CD4-positive, alpha-beta T cell treated with Interferon alpha-2 for 1 hour (primary cell): ENCODE measurements at places on chromosomes 2 and 18.

DNA sequence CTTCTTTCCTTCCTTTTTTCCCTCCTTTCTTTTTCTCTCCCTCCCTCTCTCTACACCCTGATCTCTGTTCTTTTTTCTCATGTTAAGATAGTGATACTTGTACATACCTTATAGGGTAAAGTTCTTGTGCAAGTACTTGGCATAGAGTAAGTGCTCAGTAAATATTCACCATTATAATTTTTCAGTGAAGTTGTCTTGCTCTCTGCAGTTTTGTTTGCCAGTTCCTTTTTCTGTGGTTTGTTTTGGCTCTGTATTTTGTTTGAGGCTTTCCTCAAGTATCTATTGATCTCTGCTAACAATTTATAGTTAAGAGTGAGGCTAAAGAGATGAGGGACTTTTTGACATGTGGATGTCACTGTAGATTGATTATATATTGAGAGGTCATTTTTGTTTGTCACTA is 48.0 kb downstream of the MTX2 start:
- no peak for DNase-seq

- no peak for DNase-seq
These were observed 15.9 kb downstream of the SERPINE2 start for GRCh38 chr2:224023188-224023587.

GRCh38 chr2:12119841-12120240 is 373.4 kb downstream of the LPIN1 start:
- no peak for DNase-seq

DNA sequence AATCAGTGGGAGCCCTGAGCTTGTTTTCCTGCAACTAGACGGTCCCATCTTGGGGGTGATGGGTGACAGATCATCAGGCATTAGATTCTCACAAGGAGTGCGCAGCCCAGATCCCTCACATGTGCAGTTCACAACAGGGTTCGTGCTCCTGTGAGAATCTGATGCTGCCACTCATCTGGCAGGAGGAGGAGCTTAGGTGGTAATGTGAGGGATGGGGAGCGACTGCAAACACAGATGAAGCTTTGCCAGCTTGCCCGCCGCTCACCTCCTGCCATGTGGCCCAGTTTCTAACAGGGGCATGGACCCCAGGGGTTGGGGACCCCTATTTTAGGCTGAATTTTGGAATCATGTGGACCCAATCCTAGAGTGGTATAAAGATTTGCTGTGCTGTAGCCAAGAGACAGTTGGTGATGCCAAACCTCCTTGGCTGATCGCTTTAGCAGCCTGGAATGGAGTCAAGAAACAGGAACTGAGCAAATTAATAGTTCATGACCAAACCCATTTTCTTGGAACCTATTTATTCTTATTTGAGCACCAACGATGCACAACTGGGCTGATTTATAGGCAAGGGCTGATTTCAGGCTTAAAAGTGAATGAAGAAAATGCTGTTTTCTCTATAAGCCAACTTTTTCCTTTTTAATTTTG is 25.7 kb downstream of the LPIN1 start:
- no peak for DNase-seq

- no peak for DNase-seq
These were observed 105.8 kb downstream of the GALNT14 start for GRCh38 chr2:31032475-31032874.

GRCh38 chr18:44051026-44051425 is 629.7 kb upstream of the SETBP1 start:
- DNase-seq = no peak

DNA sequence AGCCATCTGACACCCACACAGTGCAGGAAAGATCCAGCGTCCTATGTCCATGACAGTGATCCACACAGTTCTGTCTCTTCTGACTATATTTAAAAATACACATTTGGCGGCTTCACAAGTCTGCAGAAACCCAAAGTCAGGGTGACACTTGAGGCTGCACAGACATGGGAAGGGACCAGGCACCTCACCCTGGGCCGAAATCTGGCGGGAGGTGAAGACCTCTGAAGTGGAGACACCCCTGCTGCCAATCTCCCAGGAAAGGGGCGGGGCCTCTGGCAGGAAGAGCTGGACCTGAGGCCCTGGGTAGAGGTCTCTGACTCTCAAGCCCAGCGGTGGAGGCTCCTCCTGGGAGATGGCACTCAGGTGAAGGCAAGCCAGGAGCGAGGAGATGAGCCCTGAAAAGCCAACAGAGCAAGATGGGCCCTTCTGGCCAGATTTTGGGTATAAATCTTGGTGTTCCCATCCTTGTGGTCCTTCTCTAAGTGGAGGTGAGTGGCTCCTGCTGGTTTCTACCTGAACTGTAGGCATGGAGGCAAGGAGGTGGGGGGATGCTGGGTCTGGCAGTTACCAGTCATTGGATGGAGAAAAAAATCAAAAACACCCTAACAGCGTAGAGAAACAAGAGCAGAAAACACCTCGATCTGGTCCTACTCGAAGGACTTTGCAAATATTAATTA is 248.4 kb downstream of the HDAC4 start:
- DNase-seq = no peak

DNA sequence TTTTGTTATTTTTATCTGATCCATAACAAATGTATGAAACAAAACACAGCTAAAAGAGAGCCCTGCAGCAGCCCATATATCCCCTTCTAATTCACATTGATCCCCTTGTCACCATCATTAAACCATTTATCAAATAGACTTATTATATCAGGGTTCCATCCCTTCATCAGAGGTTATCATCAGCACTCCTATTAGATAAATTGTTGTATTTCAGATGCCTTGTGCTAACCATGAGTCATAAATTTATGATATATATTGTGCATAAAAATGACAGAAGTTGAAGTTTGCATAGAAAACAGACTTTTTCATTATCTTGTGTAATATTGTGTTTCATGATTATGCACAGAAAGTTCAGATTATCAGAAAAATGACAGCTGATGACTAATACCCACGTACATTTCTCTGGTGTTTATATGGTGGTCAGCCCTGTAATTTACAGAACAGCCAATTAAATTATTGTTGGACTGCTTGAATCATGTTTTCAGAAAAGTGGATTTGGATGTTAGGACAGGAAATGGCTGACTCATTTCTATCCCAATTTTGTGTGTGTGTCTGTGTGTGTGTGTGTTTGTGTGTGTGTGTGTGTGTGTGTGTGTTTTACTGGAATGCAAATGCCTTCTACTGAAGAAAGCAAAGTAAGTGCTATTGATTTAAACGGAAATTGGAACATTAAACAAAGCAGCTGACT is 80.9 kb downstream of the PPP1R1C start:
- DNase-seq = no peak

DNA sequence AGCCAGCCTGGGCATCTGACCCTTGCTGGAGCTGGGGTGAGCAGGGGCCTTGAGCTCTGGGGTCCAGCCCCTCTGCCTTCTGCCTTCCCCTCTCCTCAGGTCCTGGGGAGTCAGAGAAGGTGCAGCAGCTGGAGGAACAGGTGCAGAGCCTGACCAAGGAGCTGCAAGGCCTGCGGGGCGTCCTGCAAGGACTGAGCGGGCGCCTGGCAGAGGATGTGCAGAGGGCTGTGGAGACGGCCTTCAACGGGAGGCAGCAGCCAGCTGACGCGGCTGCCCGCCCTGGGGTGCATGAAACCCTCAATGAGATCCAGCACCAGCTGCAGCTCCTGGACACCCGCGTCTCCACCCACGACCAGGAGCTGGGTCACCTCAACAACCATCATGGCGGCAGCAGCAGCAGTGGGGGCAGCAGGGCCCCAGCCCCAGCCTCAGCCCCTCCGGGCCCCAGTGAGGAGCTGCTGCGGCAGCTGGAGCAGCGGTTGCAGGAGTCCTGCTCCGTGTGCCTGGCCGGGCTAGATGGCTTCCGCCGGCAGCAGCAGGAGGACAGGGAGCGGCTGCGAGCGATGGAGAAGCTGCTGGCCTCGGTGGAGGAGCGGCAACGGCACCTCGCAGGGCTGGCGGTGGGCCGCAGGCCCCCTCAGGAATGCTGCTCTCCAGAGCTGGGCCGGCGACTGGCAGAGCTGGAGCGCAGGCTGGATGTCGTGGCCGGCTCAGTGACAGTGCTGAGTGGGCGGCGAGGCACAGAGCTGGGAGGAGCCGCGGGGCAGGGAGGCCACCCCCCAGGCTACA is 3.8 kb downstream of the EMILIN1 start:
- DNase-seq = no peak

GRCh38 chr2:84857566-84857965 is 23.3 kb downstream of the TRABD2A start:
- DNase-seq = no peak

GRCh38 chr2:125169022-125169763 is 1144.1 kb downstream of the CNTNAP5 start:
- DNase-seq = no peak

DNA sequence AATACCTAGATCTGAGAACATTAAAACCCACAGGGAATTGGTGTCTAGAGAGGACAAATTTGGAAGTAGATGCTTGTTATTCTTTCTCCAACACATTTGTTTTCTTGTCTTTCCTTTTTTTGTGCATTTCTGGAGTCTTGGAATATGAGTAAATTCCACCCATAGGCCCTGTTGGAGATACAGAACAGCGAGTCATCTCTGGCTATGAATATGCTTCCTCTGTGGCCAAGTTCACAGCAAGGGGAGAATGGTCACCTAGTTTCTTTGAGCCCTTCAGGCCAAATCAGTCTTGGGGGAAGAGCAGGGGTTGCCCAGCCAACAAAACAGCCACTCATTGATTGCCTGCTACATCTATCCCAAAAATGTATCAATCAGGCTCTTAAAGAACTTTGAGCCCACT is 31.3 kb downstream of the SP140L start:
- no peak for DNase-seq

GRCh38 chr2:232058931-232059330 is 97.4 kb downstream of the DIS3L2 start:
- no peak for DNase-seq
